Left lung (tissue), 14 donors: ENCODE measurements at places on chromosomes 13 and 19. TPM values are rescaled to one million over a fixed set of nuclear protein-coding genes. Genes with fewer than 3 reads are reported as not detected.

The RFPL4AL1 gene
- not detected for total RNA-seq

The CSNK1G2 gene
- 45.9 TPM for total RNA-seq

The FARP1 gene
- total RNA-seq, result 78.9 TPM

The PLIN4 gene
- 4.0 TPM for total RNA-seq

The CADM4 gene
- total RNA-seq, result 4.7 TPM

The C5AR2 gene
- total RNA-seq, result 11.2 TPM

The SLC1A6 gene
- not detected for total RNA-seq

The EBI3 gene
- 1.5 TPM for total RNA-seq

The UHRF1 gene
- 20.5 TPM for total RNA-seq
